Stimulated activated CD4-positive, alpha-beta T cell treated with anti-CD3 and anti-CD28 coated beads, Interleukin-12 subunit alpha, Interleukin-12 subunit beta, amount 100 ng/mL, for 4 hours (primary cell): ENCODE measurements at places on chromosomes 4 and X.

DNA sequence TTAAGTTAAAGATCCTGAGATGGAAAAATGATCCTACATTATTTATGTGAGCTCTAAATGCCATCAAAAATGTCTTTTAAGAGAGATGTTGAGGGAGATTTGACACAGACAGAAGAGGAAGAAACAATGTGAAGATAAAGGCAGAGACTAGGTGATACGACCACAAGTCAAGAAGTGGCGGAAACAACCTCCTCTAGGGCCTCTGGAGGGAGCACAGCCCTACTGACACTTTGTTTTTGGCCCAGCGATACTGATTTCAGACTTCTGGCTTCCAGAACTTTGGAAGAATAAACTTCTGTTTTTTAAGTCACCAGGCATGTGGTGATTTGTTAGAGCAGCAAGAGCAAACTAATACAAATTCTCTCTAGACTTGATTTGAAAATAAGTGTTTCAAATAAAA is 1216.1 kb downstream of the FSTL5 start:
- DNase-seq, result no peak

- DNase-seq, result no peak
These were observed 79.3 kb upstream of the DYNLT3 start for GRCh38 chrX:37926700-37927099.

DNA sequence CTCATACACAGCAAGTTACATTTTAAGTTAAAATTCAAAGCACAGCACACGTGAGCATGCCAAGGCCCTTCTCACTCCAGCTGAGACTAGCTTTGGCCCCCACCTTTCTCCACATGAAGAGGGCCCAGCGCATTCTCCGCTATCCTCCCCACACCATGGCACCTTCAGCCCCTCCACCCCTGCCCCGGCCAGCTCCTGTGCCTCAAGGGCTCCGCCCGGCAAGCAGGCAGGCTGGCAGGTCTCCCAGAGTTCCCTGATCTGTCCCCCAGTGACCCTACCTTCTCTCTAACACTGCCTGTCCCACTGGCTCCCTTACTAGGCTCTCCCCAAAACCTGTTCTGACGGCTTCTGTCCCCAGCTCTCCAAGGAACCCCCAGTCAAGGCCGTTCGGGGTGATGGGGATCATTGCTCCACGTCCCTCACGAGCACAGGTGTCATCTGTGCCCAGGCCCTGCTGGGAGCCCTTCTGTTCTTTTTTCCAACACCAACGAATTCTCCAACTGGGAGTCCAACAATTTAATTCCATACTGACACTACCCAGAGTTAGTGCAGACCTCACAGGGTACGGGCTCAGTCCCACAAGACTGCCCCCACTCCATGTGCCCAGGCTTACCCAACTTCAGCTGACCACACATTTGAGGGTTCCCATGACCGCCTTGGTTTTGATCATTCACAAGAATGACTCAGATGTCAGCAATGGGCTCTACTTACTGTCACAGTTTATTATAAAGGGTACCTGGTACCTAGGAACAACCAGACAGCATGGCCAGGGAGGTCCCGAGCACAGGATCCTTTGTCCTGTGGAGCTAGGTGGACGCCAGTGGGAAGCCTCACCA is 4.2 kb downstream of the LETM1 start:
- no peak for DNase-seq

GRCh38 chrX:101078716-101079598 is at the start of gene TMEM35A:
Gene TMEM35A (plus strand): TSS chrX:101078879. CDS start chrX:101079003, 124 bp downstream.
- DNase-seq, result no peak

DNA sequence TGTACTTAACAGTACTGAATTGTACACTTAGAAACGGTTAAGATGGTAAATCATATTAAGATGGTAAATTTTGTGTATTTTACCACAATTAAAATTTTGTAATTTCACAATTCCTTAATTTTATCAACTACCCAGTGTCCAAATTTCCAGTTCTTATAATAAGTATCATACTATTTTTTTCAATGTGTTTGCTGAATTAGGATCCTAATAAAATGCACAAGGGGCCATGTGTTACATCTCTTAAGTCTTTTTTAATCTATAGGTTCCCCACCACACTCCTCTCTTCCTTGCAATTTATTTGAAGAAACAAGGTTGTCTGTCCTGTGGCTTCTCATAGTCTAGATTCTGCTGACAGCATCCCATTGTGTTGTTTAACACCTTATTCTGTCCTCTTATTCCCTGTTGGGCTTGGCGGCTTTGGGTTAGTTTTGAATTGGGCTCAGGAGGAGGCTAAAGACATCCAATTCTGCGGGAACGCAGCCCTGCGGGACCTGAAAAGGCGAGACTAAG is 533 bp upstream of the SYAP1 start:
- no peak for DNase-seq

DNA sequence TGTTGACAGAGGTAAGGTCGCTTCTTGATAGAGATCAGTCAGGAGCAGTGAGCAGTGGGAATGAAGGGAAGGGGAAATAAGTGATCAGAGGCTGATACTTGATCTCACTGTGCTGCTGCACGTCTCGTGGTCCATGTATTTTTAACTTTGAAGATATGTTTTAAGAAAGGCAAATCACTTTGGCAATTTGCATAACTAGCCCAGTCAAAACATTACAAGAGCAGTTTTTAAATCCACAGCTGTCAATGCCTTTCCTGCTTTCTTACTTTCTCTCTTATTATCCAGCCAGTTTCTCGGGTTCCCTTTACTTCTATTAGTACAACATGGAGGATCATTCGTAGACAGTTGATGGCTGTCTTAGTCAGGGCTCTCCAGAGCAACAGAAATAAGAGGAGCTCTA is 472.8 kb downstream of the TMA16 start:
- no peak for DNase-seq

DNA sequence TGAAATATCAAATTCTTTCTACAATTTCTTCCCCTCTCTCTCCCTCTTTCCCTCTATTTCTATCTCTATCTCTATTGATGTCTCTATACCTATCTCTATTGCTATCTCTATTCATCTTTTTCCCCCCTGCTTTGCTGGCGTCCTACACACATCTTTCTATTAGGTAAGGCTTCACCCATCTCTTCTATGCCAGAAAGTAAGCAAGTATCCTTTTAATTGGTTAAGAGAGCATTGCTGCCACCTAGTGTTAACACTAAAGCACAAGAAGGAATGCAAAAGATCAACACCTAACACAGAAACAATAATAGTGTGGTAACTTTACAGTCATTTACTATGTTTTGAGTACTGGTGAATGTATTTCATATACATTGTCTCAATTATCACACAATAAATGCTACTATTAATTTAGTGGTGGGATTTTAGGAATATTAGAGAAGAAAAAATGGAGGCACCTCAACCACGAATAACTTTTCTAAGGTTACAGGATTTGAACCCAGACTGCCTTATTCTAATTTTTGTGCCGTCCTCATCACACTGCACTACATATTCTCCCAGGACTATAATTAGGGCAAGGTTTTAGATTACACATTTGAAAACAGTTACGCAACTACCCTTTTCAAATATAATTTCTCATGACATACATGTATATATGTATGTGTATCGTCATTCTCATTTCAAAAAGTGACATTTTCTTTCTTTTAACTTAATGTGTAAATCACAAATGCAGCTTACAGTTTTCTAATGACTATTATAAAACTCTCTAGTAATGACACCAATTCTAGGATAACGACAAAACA is 3.7 kb upstream of the C4orf36 start:
- DNase-seq, result no peak

DNA sequence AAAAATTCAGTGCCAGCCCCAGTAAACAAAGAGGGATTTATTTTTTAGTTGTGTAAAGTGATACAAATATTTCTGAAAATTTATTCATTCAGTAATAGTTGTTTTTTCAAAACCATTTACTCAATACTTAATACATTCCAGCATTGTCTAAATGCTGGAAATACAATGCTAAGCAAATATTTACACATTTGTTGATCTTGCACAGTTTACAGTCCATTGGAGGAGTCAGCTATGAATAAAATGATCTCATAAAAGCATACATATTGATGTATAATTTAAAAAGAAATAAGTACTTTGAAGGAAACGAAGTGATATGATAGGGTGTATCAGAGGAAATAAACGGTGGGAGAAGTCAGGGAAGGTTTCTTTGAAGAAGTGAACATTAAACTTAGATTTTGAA is 1942.1 kb upstream of the ADGRL3 start:
- DNase-seq, result no peak

DNA sequence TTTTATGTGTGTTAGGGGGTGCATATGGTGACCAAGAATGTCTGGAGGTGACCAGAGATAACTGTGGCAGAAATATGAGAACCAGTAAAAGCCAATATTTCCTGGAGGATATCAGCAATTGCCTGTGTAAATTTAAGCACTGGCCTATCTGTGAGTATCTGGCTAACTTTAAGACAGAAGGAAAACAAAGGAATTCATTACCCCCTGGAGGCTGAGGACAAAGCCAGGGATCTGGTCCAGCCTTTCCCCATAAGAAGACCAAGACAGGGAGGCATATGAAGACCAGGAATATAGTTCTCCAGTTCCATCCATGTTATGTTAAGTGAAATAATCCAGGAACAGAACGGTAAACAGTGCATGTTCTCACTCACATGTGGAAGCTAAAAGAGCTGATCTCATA is 49.2 kb downstream of the MFAP3L start:
- DNase-seq, result no peak

DNA sequence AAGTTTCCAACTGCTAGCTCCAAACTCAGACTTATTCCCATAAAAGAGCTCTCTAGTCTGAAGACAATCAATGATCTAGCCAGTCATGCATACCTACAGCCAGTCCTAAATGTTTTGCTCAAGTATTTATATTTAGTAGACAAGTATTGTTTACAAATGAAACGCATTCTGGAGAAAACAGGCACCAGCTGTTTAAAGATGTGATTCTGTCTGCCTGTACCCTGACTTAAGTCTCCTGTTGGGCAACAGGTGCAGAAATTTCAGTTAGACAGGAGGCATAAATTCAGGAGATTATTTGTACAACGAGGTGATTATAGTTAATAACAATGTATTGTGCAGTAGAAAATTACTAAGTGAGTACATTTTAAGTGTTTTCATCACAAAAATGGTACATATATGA is 28.9 kb downstream of the LNX1 start:
- no peak for DNase-seq

DNA sequence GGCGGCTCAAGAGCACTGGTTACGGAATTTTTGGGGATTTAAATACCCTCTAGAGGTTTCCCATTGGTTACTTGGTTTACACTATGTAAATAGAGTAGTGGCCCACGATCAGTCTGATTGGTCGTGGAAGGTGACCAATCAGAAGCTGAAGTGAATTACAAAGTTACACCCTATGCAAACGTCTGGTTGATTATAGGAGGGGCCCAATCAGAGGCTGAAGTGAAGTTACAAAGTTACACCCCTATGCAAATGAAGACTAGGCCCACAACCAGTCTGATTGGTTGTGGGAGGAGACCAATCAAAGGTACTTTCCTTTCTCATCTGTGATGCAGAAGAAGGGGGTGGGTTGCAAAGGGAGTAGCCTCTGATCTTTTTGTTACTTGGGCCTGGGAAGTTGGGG is 45.1 kb upstream of the HSD17B10 start:
- DNase-seq, result no peak

DNA sequence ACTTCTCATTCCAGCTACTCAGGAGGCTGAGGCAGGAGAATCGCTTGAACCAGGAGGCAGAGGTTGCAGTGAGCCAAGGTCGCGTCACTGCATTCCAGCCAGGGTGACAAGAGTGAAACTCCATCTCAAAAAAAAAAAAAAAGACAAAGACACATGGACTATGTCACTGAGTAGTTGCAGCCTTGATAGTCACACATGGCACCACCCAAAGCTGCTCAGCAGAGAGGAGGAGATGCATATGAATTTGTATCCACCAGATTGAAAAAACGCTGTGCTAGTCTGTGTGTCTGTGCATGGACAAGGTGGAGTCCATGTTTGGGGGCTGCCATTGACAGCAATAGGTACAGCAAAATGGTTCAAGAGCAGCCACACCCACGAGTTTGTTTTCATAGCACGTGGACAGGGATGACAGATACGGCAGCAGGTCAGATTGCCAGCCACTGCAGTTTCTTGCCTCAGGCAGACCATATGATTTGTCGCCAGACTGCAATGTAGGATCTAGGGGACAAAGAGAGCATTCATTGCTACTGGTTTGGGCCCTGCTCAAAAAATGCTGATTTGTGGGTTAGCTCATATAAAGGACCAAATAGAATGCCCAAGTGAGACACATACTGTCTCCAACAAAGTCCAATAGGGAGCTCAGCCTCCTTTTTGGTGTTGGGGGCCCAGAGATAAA is 89.9 kb downstream of the CEP135 start:
- no peak for DNase-seq

DNA sequence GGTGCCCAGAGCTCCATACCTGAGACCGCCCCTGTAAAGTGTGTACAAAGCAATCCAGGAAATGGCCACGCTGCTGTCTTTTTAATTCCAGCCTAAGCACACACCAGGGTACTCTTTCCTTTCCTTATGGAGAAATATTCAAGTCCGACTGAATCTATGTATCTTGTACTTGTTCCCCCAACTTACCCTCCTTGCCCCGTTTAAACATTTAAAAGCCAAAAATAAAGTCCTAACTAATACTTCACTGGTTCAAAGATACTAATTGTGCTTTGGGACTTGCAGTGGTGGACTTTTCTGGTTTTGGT is 731 bp upstream of the AMMECR1 start:
- DNase-seq, result no peak

GRCh38 chrX:114583646-114584374 is at the start of gene HTR2C:
Gene HTR2C (plus strand): TSS chrX:114584086. CDS start chrX:114726937, 142,851 bp downstream.
- no peak for DNase-seq

- no peak for DNase-seq
These were observed 211.5 kb upstream of the MID1 start for GRCh38 chrX:10831716-10832502.

GRCh38 chr4:107492566-107492965 is 227.5 kb downstream of the PAPSS1 start:
- DNase-seq, result no peak

GRCh38 chr4:102789317-102789717 is 28.5 kb upstream of the MANBA start:
- no peak for DNase-seq

GRCh38 chr4:152064753-152065152 is 303.9 kb upstream of the GATB start:
- DNase-seq, result no peak

DNA sequence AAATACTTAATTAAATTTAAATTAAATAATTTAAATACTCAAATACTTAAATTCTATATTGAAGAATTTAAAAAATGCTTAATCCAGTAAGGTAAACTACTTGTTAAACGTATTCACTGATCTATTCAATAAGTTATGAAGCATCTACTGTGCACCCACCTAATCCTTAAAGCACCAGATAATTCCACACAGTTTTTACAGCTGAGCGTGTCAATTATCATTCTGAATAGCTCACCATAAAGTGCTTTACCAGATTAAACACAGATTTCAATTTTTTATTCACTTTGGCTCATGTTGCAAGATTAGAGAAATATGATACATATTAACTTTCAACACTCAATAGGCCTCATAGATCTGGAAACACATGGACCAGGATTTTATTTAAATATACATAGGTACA is 79.2 kb upstream of the DDIT4L start:
- DNase-seq, result no peak

DNA sequence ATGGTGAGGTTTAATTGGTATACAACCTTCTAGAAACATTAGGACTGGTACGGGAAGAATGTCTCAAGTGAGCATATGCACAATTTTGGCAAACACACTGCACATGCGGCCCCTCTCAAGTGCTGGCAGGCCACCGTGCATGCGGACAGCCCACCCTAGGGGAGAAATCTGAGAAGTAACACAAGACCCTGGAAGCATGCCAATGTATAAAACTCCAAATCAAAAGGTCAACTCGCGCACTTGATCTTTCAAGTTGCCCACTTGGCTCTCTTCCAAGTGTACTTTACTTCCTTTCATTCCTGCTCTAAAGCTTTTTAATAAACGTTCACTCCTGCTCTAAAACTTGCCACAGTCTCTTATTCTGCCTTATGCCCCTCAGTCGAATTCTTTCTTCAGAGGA is 488.3 kb downstream of the CFAP47 start:
- DNase-seq, result no peak
